Natural killer cell (primary cell): ENCODE measurements at places on chromosomes 2 and 18. TPM values are rescaled to one million over a fixed set of nuclear protein-coding genes. Genes with fewer than 3 reads are reported as not detected.

SPC25 gene
- total RNA-seq = not detected

PGAP1 gene
- total RNA-seq = 3.3 TPM

IL1RL2 gene
- not detected for total RNA-seq

LGALSL gene
- total RNA-seq = 1.3 TPM

PDE11A gene
- not detected for total RNA-seq

MATN3 gene
- total RNA-seq = not detected
